ENCODE measurements at places on chromosomes 16 and 17. TPM values are rescaled to one million over a fixed set of nuclear protein-coding genes. Genes with fewer than 3 reads are reported as not detected.

Gene MAP2K6
- 8.1 TPM for total RNA-seq

Gene CCDC144A
- 10.9 TPM for total RNA-seq

Gene OTOP3
- total RNA-seq = not detected

Gene PRSS27
- total RNA-seq = 0.58 TPM

Gene KRTAP9-8
- not detected for total RNA-seq

Gene AOC2
- 0.99 TPM for total RNA-seq
